ENCODE measurements at places on chromosomes 16 and 17.

DNA sequence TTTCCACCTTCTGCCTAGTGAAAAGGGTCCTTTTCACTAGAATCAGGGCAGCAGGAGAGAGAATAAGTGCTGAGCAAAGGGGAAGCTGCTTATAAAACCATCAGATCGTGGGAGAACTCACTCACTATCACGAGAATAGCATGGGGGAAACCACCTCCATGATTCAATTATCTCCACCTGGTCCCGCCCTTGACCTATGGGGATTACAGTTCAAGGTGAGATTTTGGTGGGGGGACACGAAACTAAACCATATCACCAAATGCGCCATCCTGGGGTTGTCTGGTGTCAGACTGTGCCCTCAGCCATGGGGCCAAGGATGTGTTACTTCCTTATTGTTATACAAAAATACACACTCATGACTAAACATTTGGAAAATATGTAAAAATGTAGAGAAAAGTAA, 10.4 kb upstream of the KATNB1 start:
- no peak for DNase-seq

DNA sequence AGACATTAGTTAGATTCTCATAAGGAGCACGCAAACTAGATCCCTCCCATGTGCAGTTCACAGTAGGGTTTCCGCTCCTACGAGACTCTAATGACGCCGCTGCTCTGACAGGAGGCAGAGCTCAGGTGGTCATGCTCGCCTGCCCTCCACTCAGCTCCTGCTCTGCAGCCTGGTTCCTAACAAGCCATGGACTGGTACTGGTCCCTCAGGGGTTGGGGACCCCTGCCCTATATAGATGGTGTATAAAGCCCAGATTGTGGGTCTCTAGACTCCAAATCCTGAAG, 52.1 kb upstream of the LYRM9 start:
- DNase-seq = no peak

GRCh38 chr16:79469999-79470398, 130.5 kb downstream of the MAF start:
- no peak for DNase-seq

DNA sequence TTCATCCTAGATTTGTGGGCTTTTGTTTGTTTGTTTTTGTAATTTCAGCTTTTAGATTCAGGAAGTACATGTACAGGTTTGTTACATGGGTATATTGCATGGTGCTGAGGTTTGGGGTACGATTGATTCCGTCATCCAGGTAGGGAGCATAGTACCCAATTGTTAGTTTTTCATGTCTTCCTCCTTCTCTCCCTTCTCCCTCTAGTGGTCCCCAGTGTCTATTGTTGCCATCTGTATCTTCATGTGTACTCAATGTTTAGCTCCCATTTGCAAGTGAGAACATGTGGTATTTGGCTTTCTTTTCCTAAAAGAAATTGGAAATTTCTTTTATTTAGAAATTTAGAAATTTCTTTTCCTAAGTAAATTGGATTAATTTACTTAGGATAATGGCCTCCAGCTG, 37.1 kb upstream of the BCAS3 start:
- no peak for DNase-seq

All from kidney epithelial cell (primary cell).